LoVo (cell line): ENCODE measurements at places on chromosomes 6 and 20.

- DNase-seq: no peak
Observed at GRCh38 chr20:62406635-62407176, 379 bp downstream of the CABLES2 start.

DNA sequence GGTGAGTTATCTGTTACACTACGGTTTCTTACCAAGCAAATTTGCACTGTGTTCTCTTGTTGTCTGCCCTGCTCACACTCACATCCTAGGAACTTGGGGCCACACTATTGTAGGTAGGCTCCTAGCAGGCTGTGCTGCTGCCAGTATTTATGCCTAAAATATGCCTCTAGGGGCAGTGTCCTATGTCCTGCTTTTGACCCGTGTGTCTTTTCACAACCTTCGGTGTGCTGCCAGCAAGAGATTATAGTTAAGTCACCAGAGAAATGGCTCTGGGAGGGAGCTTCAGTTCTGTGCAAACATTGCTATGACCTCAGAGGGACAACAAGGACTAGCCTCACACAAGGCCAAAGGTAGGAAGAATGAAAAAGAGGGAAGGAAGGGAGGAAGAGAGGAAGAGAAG lies 8.9 kb upstream of the TAAR5 start:
- DNase-seq: peak; percentile 35

DNA sequence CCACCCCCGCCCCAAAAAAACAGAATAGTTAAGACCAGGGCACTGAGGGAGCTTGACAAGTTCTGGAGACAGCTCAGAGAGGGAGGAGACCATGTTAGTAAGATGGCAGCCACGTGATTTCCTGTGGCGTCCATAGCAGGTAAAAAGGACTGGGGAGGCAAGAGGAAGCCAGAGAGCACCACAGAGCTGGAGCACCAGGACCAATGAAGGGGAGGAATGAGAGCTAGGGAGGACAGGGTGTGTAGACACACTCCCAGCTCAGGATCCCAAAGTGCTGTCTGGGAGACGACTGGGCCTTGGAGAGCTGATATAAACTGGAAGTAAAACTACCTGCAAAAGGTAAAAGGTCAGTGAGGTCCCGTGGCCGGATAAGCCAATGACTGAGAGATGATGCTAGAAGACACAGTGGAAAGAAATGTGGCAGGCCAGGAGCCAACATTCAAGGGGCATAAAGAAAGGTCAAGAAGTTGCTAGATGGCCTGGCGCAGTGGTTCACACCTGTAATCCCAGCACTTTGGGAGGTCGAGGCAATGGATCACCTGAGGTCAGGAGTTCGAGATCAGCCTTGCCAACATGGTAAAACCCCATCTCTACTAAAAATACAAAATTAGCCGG lies 39.0 kb downstream of the SLC23A2 start:
- DNase-seq: no peak

DNA sequence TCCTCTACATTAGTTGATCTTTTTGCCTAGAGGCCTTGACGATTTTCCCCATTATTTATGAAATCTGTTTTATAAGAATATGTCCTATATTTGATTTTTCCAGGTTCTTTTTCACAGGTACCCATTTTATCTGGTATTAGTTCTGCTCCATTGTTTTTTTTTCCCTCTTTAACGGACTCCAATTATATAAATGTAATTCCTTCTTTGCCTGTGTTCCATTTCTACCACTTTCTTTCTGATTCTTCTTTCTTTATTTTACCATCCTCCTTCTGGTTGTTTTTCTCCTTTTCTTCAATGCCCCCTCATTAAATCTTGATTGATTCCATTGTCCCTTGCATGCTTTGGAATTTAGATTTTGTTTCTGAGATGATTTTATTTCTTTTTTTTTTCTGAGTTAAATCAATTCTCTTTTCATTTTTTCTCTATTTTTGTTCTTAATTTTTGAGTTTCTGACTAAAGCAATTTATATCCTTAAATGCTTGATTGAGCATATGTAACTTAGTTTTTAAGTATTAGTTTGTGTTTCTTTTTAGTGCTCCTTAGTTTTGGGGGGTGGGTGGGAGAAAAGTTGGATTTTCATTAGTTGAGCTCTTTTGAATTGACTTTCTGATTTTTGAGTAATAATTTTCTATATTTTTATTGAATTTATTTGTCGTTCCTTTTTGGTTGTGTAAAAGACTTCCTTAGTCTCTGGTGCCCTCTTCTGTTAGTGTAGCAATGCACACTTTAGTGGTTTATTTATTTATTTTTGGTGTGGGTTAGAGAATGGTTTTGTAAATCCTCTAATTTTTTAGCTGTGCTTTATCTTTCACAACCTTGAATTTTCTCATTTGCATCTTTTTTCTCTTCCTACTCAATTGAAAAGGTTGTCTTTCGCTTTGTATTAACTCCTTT lies 140.8 kb downstream of the FARS2 start:
- DNase-seq: peak; percentile 15

GRCh38 chr6:168683621-168684020 lies 242.6 kb downstream of the SMOC2 start:
- no peak for DNase-seq

GRCh38 chr6:143198312-143198711 lies 137.6 kb downstream of the AIG1 start:
- DNase-seq: no peak

DNA sequence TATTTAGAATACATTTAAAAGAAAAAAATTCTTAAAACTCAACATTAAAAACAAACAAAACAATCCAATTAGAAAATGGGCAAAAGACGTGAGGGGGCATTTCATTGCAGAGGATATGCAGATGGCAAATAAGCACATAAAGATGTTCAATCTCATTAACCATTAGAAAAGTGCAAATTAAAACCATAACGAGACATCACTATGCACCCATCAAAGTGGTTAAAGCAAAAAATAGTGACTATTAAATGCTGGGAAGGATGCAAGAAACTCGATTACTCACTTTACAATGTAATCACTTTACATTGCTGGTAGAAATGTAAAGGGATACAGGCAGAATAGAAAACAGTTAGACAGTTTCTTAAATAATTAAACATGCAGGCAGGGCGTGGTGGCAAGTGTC lies 59.0 kb downstream of the BCAS1 start:
- DNase-seq: no peak

DNA sequence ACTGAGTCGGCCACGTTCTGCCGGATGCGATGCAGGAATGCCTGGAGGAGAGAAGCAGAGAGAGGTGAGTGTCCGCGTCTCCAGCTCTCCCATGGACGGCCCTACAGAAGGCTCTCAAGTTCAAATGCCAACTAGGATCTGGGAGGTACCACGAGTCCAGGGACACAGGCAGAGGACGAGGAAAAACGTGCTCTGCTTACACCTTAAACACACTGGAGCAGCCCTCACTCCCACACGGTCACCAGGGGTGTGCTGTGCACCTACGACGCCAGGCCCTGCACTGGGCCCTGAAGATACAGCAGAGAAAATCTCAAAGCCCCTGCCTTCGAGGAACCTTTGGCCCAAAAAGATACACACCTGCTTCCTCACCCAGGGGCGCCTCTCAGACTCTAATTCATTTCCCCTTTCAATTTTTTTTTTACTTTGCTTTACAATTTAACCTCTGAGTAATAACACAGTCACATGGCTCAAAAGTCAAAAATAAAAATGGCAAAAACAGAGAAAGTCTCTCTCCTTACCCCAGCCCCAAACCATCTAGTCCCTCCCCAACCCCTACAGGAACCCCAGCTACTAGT lies 79.9 kb downstream of the PREX1 start:
- no peak for DNase-seq

DNA sequence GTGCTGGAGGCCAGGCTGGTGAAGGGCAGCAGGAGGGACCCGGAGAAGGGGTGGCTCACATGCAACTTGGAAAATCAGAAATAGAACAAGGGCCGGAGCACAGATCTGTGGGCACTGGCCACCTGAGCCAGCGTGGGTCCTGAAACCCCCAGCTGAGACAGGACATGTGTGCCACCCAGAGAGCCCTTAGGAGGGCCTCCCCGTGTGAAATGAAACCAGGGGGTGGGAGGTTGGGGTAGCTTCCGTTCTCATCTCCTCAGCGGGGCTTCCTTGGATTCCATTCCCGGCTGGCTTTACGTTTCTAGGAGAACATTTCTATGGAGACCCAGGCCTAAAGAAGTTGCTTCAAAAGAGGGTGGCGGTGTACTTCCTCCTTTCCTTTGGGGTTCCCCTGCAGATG lies 5.7 kb downstream of the FOXP4 start:
- DNase-seq: no peak

DNA sequence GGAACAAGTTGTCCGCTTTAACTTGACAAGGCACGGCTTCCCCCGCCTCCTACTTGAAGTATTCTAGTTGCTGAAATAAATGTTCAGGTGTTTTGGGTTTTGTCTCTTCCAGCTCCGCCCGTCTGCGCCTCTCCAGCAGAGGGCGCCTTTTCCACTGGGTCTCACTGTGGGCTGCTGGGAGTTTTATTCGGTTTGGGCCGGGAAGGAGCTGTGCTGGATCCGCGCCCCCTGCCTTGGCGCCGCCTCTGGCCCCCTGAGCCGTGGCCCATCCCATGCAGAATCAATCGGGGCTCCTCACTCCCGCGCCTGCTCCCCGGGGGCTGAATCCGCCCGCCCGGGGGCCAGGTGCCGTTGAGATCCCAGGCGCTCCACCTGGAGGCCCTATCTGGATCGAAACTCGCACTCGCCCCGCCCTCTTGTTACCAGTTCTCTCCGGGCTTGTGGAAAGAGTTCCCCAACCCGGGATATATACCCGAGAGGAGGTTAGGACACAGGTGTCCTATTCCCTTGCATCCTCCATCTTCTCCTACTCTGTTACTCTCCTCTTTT lies 51.0 kb upstream of the TCF21 start:
- DNase-seq: peak; percentile 76

GRCh38 chr6:148771896-148772554 lies 25.2 kb downstream of the UST start:
- DNase-seq: no peak

DNA sequence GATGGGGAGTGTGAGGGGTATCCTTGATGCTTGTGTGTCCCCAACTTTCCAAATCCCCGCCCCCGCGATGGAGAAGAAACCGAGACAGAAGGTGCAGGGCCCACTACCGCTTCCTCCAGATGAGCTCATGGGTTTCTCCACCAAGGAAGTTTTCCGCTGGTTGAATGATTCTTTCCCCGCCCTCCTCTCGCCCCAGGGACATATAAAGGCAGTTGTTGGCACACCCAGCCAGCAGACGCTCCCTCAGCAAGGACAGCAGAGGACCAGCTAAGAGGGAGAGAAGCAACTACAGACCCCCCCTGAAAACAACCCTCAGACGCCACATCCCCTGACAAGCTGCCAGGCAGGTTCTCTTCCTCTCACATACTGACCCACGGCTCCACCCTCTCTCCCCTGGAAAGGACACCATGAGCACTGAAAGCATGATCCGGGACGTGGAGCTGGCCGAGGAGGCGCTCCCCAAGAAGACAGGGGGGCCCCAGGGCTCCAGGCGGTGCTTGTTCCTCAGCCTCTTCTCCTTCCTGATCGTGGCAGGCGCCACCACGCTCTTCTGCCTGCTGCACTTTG lies at the start of gene TNF:
Gene TNF, plus strand, starts transcription at position 231 of the 567 bp plus-strand sequence. Its CDS starts 177 bp downstream, at position 408.
- no peak for DNase-seq

DNA sequence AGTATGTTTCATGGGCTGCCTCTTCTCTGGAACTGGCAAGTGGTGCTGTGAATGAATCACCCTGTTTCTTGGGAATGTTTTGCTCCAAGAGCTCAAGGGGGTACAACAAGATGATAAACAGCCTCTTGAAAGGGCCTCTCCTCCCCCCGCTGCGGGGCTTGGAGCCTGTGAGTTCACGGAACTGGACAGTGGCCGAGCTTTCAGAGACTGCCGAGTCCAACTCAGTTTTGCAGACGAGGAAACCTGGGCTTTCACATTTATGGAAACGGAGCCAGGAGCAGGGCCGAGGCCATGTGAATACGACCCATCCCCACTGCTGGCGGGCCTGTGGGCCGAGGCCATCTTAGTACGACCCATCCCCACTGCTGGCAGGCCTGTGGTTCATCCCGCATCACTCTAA lies 18.2 kb upstream of the SRC start:
- DNase-seq: no peak

GRCh38 chr6:117441824-117442264 lies 16.1 kb upstream of the ROS1 start:
- no peak for DNase-seq

DNA sequence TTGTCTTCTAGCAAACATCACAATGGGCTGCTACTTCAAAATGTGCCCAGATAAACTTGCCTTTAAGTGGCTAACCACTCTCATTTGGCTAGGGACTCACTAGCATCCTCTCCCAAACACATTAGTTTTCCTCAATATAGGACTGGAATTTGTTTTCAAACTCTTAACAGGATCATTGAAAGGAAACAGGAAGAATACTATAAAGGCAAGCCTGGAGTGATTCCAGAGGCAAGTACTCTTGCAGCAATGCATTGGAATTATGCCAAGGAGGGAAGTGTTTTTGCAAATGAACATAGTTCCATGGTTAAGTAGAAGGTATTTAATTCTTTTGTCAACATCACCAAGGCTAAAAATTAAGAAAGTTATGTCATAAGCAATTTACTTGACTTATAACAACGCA lies 12.2 kb downstream of the EPHA7 start:
- no peak for DNase-seq

DNA sequence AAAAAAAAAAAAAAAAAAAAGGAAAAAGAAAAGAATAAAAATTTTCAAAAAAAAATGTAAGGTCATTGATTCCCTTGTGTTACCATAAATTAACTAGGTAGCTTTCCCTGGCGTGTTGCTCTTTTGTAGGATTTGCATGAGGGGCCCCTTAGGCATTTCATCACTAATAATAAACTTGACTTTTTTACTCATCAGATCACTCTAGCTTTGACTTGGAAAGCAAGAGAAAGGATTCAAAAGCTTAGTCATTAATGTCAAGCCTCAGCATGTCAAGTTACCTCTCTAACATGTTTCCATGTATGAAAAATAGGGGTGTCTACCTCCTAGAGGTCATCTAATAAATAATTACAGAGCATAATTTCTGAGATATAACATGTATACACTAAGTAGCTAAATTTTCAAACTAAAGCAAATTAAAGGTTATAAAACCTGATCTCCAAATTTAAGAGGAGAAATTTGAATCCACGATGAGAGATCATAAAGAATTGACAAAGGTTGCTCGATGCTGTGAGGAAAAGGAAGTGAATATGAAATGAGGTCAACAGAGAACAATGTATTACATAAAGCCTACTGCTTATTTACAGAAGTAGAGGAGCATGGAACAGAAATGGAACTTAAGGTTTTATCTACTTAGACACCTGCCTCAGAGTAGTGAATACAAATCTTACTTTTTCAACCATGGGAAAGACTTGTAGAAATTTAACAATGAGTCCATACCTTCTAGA lies 86.8 kb downstream of the ARHGAP18 start:
- DNase-seq: no peak

- DNase-seq: no peak
Observed at GRCh38 chr6:143695130-143695968, 17.6 kb downstream of the PHACTR2 start.

DNA sequence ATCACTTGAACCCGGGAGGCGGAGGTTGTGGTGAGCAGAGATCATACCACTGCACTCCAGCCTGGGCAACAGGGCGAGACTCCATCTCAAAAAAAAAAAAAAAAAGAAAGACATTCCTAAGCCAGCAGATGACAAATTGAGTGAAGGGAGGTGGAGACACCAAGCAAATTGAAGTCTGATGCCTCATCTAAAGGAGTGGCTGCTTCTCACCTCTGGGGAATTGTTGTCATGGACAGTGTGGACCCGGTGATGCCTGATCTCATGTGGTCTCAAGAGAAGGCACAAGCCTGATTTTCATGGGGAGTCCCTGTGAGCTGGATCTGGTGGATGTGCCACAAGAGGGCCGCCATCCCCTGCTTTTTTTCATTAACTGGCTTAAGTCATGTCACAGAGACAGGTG lies 272.0 kb downstream of the ZNF217 start:
- no peak for DNase-seq
